Muscle of leg (tissue), 16 donors: ENCODE measurements at places on chromosomes 1 and 21. TPM values are rescaled to one million over a fixed set of nuclear protein-coding genes. Genes with fewer than 3 reads are reported as not detected.

Gene OR13G1
- total RNA-seq, result not detected

Gene TMPRSS15
- 0.40 TPM for total RNA-seq

Gene WARS2
- total RNA-seq, result 25.8 TPM

Gene UBE2U
- total RNA-seq, result not detected

Gene RHOU
- total RNA-seq, result 16.5 TPM

- no peaks in the 10 kb centered on the region for H3K27me3 ChIP-seq
- H3K4me1 ChIP-seq, result no peaks in the 10 kb centered on the region
- no peak overlapping the region for H3K27ac ChIP-seq
- no peak overlapping the region for H3K4me3 ChIP-seq
- peak; percentile 82 for DNase-seq
- peaks cover 31% of the 10 kb centered on the region for H3K36me3 ChIP-seq
Measured at GRCh38 chr1:147273409-147274336, 31.2 kb downstream of the CHD1L start.

DNA sequence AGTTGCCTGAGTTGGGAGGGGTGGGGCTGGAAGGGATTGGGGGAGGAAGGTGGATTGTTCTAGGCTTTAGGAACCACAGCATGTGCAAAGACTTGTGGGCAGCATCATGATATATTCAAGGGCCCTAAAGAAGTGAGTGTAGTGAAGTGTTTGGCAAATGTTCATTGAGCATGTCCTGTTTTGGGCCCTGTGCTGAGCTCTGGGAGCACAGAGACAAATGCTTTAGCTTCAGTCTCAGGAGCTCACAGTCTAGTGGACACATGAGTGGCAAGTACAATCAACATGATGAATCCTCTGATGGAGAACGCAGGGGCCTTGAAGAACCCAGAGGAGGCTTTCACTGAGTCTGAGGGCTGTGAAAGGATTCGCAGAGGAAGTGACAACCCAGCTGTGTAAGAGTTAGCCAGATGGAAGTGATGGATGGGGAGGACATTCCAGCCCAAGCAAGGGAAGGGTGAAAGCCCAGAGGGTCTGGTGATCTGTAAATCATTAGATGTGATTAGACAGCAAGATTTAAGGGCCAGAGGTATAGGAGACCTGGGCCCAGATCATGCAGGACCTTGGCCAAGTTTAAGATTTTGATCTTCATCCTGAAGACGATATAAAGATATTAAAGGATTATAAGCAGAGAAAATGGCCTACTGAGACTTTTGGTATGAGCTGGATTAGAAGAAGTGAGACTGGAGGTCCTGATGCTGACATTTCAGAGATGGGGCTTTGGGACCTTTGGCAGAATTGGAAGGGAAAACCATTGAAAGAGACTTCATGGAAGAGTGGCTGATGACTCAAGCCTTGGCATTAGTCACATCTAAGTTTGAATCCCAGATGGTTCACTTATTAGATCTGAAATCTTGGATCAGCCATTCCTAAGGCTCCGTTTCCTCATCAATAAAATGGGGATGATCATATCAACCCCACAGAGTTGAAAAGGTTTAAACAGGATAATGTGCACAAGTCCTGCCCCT lies 4.6 kb downstream of the IPO13 start:
- no peak overlapping the region for H3K27ac ChIP-seq
- no peak overlapping the region for H3K4me3 ChIP-seq
- peaks cover 33% of the 10 kb centered on the region for H3K36me3 ChIP-seq
- DNase-seq, result no peak
- H3K4me1 ChIP-seq, result peaks cover 31% of the 10 kb centered on the region

DNA sequence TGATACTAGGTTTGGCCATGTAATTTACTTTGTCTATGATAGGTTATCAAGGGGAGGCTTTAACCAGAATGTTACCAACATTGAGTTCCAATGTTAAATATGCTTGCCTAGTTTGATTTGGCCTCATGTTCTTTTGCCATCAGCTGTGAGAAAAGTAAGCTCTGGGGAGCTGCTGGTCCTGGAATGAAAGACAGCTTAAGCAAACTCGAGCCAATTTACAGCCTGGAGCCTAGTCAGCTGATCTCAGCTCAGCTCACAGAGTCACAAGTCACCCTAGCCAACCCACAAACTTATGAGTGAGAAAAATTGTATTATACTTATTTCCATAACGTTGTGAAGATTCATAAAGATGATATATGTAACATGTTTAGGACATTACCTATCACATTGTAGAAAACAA lies 426.7 kb downstream of the RWDD3 start:
- no peak overlapping the region for H3K4me3 ChIP-seq
- H3K27ac ChIP-seq, result no peak overlapping the region
- no peak for DNase-seq
- H3K27me3 ChIP-seq, result no peaks in the 10 kb centered on the region
- no peaks in the 10 kb centered on the region for H3K4me1 ChIP-seq
